ENCODE measurements at places on chromosomes 3 and 15.

GRCh38 chr3:162092751-162093150 lies 596.1 kb downstream of the OTOL1 start:
- DNase-seq = no peak

GRCh38 chr3:101184111-101184510 lies 136.3 kb downstream of the IMPG2 start:
- no peak for DNase-seq

- DNase-seq = no peak
Observed at GRCh38 chr3:77618686-77619085, 578.8 kb downstream of the ROBO2 start.

DNA sequence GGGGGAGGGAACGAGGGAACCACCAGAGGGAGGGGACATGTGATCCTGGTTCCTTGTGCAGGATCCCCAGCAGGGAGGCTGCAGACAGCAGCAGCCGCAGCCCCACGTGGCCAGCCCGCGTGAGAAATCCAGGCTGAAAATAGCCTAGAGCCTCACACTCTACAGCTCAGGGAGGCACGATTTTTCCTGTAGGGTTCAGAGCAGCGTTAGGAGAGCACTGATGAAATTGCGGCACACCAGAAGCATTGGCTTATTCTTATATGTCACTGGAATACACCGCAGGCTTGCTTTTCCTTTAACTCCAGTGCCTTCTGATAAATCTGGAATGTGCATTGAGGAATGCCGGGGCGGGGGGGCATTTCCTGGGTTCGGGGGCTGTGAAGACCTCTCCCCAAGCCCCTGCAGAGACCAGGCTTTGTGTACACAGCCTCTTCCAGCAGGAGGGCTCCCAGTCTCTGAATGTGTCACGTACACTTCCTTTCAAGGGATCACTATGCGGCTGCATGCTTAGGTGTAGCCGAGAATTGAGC lies 193.0 kb downstream of the ATP10A start:
- DNase-seq = peak; percentile 91

- no peak for DNase-seq
Observed at GRCh38 chr3:13189639-13190377, 116.6 kb upstream of the IQSEC1 start.

- DNase-seq = no peak
Observed at GRCh38 chr3:168615493-168616020, 519.8 kb upstream of the GOLIM4 start.

- peak; percentile 74 for DNase-seq
Observed at GRCh38 chr3:63228677-63229076, 49.4 kb upstream of the SYNPR start.

GRCh38 chr3:57803647-57804081 lies 47.6 kb downstream of the SLMAP start:
- DNase-seq = peak; percentile 38

- DNase-seq = no peak
Observed at GRCh38 chr3:12991481-12991837, 81.8 kb downstream of the IQSEC1 start.

DNA sequence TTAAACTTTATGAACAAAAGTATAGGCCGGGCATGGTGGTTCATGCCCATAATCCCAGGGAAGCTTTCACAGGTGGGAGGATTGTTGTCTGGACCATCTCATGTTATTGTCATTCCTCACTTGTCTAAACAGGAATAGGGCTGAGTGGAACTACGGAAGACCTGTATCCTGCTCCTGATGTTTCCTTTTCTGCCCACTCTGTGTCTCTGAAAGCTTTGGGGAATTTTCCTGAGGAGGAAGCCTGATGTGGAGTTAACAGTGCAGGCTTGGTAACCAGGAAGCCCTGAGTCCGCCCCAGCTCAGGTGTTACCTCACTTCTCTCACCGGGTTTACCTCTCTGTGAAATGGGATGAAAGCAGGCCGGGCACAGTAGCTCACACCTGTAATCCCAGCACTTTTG lies 2.0 kb upstream of the SS18L2 start:
- no peak for DNase-seq

DNA sequence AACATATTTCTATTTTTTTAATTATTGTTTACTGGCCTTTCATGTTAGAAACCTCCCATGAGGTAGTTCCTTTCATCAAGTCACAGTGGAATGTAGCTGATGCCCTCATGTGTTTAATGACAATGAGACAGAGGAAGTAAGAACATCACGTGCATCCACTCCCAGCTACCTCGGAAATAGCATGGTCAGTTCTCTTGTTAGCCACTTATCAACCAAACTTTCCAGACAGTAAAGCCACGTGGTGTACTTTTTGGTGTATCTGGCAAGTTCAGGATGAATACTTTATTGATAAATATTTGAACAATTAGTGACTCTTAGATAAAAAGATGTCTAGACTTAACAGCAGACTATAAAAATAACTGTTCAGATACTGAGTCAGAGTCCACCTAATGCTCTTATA lies 781.7 kb downstream of the MECOM start:
- no peak for DNase-seq

DNA sequence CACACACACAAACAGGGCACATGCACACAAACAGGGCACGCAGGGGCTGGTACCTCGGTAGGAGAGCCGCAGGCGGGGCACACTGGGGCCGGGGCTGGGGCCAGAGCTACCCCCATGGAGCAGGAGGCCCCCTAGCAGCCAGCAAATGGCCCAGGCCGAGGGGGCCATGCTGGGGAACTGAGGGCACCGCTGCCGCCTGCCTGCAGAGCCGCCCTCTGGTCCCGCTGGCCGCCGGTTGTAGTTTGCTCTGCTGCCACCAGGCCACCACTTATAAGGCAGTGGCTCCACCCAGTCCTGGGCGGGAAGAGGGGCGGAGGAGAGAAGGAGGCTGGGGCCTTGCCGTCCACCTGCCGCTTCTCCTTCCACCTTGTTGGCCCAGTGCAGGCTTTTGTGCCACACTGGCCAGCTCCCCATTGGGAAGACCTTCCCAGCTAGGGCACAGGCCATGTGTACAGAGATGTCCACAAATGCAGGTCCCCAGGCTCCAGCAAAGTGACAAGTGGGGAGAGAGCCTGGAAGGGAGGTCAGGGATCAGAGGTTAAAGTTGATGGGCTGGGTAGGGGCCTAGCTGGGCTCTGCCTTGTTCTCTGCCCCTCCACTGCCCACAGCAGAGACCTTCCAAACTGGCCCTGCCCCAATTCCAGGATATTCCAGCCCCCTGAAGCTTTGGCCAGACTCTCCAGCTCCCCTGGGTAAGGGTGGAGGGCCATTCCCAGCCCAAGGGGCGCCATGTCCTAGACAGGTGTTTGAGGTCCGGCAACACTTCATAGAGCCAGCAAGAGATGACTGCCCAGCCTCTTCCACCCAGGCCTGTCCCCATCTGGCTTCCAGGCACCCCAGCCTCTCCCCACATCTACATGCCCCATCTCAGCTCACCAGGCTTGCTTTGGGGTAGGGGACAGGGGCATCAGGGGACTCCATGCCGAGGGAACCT lies at the start of gene SEMA3G:
TSS of gene SEMA3G (minus strand) at position 244 of the 934 bp plus-strand sequence. CDS start at position 168, 76 bp downstream.
- DNase-seq = peak; percentile 74

DNA sequence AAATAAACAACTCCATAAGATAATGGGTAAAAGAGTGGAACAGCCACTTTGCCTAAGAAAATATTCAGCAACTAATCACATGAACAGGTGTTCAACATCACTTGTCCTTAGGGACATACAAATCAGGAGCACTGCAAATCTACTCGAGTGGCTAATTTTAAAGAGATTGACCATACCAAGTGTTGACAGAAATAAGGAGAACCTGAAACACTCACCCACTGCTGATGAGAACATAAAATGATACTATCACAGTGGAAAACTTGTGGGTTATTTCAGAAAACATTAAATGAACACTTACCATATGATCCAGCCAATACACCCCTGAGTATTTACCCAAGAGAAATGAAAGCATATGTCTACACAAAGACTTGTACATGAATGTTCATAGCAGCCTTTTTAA lies 70.5 kb downstream of the GABRB3 start:
- DNase-seq = no peak

GRCh38 chr15:78063970-78064385 lies 13.5 kb downstream of the TBC1D2B start:
- DNase-seq = no peak

- DNase-seq = no peak
Observed at GRCh38 chr15:78909160-78909695, 35.6 kb downstream of the CTSH start.

DNA sequence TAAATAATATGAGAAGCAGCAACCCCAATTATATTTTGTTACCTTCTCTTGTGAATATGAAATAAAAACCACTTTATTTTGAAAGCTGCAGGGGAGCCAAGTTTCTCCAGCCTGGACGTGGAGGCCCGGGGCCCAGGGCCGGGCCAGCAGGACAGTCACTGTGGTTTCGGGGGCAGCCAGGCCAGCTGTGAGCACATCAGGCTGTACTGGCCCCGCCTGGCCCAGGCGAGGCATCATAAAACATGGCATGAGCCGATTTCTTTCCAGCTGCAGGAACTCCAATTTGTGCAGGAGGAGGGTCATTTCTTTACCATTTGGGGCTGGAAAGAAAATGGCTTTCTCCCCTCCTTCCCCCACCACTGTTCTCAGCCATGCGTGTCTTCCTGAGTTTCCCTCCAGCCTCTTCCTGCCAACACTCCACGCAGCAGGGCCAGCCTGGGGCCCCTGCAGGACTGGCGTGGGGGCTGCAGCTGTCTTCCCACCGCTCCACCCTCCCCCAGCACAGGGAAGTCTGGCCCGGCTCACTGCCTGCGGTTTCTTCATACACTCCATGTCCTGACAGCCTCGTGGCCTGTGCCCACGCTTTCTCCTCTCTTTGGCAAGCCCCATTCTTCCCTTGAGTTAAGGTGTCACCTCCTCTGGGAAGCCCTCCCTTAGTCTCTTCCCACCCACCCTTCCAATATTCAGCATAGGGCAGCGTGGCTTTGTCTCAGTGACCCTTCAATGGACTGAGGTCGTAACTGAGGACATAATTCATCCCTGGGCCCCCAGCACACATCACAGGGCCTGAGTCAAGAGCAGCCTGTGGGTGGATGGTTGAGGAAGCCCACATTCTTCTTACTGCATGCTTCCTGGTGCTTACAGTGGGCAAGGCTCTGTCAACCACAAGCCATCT lies 135.8 kb downstream of the CHSY1 start:
- DNase-seq = no peak

- no peak for DNase-seq
Observed at GRCh38 chr3:149430216-149430615, 44.3 kb upstream of the TM4SF4 start.

DNA sequence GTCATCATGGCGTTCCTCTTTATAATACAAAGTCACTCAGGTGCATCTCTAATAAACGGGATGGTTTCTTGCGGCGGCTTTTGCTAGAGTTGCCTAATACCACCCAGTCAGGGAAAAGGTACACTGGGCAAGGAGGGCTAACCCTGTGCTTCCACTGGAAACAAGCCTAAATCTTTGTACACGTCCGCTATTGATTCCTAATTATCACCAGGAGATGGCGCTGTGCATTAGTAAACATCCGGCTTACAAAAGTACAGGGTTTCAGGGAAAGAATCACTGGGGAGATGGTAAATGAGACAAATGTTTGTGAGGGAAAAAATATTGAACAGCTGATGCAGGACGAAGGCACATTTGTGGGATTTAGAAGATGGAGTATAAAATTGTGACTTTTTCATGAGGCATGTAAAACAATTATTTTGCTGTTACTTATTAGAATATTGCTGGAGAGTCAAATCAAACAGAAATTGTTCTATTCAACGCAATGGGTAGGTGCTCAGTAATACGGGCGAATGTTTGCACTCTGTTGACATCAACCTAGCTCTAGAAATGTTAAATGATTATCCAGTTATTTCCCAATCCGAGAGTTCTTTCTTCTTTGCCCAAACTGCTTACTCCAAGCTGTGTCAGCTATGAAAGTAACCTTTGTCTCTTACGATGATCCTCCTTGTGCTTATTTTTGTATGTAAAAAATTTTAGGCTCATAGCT lies 50.6 kb downstream of the GMNC start:
- DNase-seq = peak; percentile 40

- no peak for DNase-seq
Observed at GRCh38 chr3:194654443-194654842, 17.5 kb downstream of the LSG1 start.

DNA sequence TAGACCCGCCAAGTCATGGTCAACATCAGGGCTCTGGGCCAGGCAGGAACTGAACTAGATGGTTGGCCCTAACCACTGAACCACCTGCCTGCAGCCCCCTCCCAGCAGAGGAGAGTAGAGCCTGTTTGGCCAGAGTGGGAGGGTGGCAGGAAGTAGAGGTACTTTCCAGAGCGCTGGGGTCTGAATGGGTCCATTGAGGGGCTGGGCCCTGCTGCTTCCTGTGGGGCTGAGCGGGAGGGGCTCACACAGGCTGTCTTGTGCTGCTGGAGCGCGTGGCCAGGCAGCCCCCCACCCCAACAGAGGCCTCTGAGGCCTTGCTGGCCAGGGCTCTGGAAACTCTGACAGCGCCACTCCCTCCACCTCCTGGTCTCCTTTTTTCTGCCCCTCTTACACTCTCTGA lies 17.4 kb downstream of the CSPG4 start:
- DNase-seq = peak; percentile 26

- no peak for DNase-seq
Observed at GRCh38 chr3:167814441-167814951, 79.0 kb downstream of the SERPINI1 start.

DNA sequence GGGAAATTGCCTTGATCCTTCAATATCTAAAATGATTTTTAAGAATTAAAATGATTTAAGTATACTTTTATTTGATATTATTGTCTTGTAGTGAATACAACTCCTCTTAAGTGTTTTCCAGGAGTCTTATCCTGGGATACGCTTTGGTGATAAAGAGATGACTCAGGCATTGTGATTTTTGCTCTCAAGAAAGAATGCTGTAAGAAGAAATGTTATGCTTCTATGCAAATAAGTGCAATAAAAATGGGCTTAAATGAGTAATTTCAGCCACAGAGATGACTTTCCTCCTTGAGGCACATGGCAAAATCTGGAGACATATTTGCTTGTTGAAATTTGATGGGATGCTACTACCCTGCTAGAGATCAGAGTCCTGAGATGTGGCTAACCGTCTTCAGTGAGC lies 358.6 kb upstream of the BCHE start:
- DNase-seq = no peak

- DNase-seq = no peak
Observed at GRCh38 chr3:165859061-165859460, 21.8 kb upstream of the BCHE start.

GRCh38 chr3:100354850-100355249 lies 20.3 kb downstream of the NIT2 start:
- no peak for DNase-seq

GRCh38 chr15:58393241-58393662 lies 38.5 kb upstream of the LIPC start:
- DNase-seq = no peak

- no peak for DNase-seq
Observed at GRCh38 chr15:41183581-41183980, 47.0 kb downstream of the EXD1 start.

All from ELF-1 (cell line).